ENCODE measurements at places on chromosomes 5 and 9.
A peak's percentile ranks its signal among the peaks of the same experiment; 100 is the strongest.

DNA sequence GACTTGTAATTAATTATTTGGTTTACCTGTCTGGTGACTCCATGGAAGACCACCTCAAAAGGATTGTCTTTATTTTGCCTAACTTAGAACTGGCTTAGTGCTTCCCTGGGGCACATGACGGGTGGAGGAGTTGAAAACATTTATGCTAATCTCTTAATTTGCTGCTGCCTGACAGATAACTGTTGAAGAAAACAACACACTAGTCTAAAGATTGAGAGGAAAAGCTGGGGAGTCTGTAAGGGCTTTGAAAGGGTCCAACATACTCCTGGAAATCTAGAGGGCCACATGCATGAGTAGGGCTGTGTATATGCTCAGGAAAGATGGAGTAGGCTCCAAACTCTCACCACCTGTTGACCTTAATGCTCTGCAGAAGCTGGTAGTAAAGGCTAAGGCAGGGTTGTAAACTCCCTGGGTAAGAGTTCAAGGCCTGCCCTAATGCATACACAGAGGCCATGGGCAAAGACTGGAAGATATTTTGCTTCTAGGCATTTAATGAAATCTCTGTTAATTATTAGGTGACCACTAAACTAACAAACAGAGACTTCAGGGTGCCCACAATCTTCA lies 40.7 kb downstream of the NR3C1 start:
- DNase-seq = no peak

DNA sequence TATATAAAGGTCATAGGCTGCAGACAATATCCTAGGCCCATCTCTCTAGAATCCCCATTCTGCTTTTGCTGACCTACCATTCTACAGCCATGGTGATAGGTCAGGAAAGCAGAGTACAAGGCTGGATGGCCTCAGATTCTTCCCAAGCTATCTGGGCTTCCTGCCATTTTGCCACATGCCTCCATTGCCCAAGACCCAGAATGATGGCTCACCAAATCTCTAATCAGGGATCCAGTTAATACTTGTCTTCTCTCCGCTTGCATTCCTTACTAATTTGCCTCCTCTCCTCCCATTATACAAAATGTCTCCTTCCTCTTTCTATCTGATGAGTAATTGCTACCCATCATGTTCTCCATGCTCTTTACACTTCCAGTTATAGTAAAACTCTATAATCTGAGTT lies 22.7 kb upstream of the NDUFS4 start:
- DNase-seq = no peak

DNA sequence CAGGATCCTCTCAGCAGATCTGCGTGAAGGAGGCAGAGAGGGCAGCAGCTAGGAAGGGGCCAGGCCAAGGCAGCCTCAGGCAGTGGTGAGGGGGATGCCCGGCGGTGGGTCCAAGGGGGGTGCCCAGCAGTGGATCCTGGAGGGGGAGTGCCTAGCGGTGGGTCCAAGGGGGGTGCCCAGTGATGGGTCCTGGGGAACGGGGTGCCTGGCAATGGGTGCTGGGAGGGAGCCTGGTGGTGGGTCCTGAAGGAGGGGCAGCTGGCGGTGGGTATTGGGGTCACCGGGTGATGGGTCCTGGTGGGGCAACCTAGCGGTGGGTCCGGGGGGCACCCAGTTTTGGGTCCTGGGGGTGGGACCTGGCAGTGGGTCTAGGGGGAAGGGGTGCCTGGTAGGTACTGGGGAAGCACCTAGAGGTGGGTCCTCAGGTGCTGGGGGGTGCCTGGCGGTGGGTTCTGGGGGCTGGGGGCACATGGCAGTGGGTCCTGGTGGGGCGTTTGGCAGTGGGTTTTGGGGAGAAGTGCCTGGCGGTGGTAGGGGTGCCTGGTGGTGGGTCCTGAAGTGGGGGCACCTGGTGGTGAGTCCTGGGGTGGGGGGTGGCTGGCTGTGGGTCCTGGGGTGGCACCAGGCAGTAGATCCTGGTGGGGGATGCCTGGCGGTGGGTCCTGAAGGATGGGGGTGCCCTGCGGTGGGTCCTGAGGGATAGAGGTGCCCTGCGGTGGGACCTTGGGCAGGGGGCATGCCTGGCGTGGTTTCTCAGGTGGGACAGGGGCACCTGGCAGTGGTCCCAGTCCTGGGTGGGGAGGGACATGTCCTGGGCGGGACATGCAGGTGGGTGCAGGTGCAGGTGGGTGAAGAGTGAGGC lies 1.9 kb downstream of the LRRC14B start:
- no peak for DNase-seq

GRCh38 chr9:116332090-116332489 lies 178.5 kb downstream of the PAPPA start:
- DNase-seq = no peak

DNA sequence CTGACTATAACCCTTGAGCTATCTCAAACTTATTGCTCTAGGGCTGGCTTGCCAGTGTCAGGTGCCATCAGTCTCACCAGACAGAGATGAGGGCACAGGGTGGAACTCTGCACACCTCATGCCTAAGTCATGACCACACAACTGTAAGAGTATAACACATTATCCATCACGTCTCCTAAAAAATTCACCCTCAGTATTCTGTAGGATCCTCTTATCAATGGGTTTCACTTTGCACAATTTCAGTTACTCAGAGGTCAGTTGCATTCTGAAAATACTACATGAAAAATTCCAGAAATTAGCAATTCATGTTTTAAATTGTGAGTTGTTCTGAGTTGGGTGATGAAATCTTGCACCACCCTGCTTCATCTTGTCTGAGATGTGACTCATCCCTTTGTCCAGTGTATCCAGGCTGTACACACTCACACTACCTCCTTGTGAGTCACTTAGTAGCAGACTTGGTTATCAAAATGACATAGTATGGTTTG lies 690.9 kb upstream of the CDH18 start:
- DNase-seq = no peak

- DNase-seq = no peak
Measured at GRCh38 chr9:119537138-119537537, 167.9 kb upstream of the BRINP1 start.

GRCh38 chr5:84286662-84287061 lies 98.0 kb downstream of the EDIL3 start:
- DNase-seq = no peak

- DNase-seq = no peak
Measured at GRCh38 chr9:10003047-10003446, 609.8 kb downstream of the PTPRD start.

GRCh38 chr9:130934702-130935647 lies 4.1 kb downstream of the FIBCD1 start:
- DNase-seq = no peak

- DNase-seq = no peak
Measured at GRCh38 chr5:72634444-72634843, 127.2 kb upstream of the ZNF366 start.

DNA sequence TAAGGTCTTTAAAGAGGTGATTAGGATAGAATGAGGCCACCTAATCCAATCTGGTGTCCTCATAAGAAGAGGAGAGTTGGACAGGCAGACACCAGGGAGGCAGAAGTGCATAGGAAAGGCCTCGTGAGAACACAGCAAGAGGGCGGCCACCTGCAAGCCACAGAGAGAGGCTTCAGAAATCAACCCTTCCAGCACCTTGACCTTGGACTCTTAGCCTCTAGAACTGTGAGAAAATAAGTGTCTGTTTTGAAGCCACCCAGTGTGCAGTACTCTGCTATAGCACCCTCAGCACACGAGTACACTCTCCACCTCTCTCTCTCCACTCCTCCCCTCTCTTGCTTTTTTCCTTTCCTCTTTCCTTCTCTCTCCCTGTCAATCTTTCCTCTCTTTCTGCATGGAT lies 26.8 kb downstream of the NIPAL4 start:
- no peak for DNase-seq

DNA sequence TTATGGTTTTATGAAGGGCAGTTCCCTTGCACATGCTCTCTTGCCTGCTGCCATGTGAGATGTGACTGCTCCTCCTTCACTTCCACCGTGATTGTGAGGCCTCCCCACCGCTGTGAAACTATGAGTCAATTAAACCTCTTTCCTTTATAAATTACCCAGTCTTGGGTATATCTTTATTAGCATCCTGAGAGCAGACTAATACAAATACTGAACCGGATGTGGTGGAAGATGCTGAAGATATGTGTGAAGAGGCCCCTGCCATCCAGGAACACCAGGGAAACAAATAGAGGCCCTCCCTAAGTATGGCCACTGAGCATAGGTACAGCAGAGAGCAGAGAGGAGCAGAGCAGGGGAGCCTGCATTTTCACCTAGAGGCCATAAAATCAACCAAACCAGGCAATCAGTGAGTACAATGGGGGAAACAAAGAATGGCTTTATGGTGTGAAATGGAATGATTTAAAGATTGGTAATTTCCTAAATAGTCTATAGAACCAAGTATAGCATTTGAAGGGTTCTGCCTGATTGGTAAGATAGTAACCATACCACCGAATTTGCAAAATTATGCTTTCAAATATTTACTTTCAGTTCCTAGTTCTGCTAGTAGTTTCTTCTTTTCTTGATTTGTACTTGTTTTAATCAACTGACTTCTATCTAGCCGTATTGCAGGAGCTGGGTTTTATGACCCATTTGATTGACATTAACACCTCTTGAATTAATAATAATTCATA lies 421.6 kb downstream of the IRX1 start:
- no peak for DNase-seq

DNA sequence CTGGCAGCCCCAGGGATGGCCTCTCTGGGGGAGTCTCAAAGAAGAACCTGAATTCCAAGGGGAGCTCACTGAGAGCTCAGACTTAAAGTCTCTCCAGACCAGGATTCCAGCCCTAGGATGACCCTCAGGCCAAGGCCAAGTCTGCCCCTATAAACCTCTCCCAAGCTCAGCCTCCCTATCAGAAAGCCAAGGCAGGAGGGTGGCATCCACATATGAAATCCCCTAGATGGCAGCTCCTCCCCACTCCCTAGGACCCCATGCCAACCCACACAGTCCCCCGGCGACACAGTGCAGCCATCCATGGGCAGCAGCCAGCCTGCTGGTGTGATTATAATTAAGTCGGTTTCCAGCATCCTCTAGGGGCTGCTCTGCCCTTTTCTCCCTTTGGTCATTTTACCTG lies 269.9 kb downstream of the CDK5RAP2 start:
- DNase-seq = no peak

- no peak for DNase-seq
Measured at GRCh38 chr5:97476852-97477534, 293.9 kb upstream of the RIOK2 start.

DNA sequence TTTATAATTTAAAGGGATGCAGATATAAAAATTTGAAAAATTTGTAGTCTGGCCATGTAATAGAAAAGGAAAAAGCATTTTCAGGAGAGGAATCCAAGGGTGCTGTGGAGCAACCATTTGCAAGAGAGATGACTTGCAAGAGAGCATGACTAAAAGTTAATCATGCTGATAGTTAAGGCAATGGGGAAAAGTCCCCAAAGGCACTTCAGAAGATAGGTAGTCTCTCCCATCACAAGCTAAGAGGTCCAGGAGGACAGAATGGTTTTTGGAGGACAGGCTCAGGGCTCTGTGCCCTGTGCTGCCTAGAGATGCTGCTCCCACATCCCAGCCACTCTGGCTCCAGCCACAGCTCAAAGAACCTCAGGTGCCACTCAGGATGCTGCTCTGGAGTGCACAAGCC lies 38.8 kb downstream of the DNAJB5 start:
- no peak for DNase-seq

- DNase-seq = peak; percentile 15
Measured at GRCh38 chr5:164301708-164302107, 796.3 kb downstream of the MAT2B start.

- peak; percentile 72 for DNase-seq
Measured at GRCh38 chr5:152608458-152608857, 203.4 kb upstream of the NMUR2 start.

DNA sequence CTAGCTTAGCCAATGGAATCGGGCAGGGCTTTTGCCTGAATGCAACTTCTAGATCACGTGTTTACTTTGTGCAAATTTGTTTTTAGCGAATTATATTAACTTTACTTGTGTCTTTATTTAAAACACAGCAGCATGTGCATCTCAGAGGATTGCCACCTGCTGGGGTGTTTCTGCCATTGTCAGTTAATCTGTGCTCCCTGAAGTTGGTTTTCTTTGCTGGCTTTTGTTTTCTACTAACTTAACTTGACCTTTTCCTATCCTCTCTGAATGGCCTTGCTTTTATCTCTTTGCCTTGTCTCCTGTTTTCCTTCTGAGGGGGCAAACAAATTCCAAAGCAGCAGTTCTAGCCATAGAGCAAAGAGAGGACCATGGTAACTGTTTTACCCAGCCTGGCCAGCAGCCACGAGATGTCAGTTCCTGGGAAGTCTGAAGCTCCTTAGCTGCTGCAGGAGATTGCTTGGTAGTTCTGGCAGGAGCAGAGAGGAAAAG lies 67.6 kb downstream of the ARHGEF28 start:
- no peak for DNase-seq

DNA sequence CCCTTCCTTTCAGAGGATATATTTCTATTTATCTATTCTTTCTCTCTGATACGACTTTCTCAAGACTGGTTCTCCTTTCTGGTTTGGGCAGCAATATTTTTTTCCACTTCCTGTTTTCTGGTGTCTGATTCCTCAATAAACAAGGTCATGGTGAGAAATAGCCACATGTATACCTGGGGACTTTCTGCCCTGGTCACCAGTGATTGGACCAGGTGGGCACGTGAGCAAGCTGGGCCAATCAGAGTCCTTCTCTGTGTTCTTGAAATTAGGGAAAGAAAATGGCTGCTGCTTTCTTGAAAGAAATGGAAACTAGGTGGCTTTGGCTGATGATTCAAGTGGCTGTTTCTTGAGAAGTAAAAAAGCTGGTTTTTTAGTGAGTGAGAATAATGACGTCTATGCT lies 18.4 kb upstream of the GSN start:
- peak; percentile 35 for DNase-seq

DNA sequence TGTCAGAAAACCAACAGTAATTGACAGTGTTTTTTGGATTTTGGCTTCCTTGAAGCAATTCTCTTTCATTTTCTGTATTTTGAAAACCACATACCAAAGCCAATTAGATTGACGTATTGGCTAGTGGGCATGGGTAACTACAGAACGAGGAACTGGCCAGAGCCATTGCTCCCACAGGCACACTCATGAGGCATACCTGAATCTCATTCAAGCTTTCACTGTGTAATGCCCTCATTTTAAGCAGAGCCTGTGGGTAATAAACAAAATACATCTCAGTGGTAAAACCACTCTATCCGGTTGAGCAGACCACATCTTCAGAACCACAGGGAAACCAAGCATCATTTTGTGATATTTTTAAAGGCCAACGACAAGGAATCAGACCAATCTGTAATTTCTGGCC lies 394.1 kb downstream of the ZNF608 start:
- no peak for DNase-seq

DNA sequence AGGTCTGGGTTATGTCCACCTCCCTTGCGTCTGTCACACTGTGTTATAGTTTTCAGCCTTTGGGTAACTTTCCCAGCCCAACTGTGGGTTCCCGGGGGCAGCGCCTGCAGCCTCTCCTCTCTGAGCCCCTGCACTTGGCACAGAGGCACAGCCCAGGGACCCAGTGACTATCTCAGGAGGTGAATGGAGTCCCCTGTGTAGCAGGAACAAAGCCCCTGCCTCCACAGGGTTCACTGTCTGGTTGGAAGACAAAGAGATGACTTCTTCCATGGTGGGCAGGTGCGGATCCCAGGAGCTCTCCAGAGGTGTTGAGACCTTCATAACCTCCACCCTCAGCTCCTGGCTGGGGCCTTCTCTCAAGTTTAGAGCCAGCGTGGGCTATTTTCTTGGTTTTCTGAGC lies 156.9 kb downstream of the C9orf50 start:
- no peak for DNase-seq

All from muscle of leg (tissue), 16 donors.